Hypothalamus (tissue), 51 donors: ENCODE measurements at places on chromosomes 5 and 9.
A peak's percentile ranks its signal among the peaks of the same experiment; 100 is the strongest.

DNA sequence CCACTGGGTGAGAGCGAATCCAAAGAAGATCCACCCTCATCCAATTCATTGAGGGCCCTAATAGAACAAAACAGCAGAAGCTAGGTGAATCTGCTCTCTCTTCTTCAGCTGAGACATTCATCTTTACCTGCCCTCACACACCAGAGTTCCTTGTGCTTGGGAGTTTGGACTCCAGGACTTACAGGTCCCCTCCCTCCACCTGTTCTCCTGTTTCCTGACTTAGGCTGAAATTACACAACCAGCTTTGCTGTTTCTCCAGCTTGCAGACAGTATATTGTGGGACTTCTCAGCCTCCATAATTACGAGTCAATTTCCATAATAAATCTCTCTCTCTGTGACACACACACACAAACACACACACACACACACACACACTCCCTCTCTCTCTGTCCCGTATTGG, 19.1 kb downstream of the TMEM171 start:
- DNase-seq: no peak

DNA sequence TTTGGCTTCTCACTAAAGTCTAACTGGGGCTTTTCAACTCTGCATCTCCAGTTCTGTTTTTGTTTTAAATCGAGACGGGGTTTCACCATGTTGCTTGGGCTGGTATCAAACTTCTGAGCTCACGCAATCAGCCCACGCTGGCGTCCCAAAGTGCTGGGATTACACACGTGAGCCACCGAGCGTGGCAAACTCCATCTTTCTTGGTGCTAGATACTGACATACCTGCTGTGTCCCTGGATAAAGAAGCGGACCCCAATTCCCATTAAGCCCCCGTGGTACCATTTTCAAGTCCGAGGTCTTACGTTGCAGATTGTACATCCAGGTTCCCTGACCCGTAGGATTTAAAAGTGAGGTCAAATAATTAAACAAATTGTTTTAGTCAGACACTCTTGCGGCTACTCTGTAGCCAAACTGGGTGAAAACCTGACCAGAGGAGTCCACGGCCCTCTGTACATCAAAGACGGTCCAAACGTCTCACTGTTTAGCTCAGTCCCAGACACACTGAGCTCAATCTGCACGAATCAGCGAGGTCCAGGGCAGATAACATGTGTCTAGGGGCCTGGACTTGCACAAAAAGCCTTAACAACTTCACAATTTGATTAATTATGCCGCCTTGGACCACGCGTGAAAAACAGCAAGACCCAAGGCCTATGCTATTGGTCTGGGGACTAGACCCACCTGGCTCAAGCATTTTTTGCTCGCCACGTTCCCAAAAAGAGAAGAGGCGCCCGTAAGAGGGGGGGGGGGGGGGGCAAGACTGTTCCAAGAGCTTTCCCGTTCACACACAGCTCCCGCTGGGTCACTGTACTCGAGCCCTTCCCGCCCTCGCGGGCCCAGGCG, 727 bp upstream of the DNAJA1 start:
- DNase-seq: no peak

DNA sequence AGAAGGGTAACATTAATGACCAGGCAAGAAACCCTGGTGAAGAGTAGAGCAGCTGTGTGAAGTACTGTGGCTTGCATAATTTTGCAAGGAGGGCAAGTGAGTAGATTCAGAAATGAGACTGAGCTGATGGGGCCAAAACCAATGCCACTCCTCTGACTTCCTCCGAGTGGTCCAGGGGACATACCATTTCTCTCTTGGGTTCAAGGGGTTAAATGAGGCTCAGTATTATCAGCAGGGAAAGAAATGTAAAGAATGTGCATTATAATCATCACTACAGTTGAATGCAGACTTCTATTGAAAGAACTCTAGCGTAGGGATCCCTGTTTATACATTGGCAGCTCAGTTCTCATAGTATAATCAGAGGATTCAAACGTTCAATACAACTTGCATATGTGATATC, 9.9 kb downstream of the POLR3G start:
- no peak for DNase-seq

- DNase-seq: no peak
Observed at GRCh38 chr5:132313961-132314432, 19.8 kb downstream of the SLC22A4 start.

DNA sequence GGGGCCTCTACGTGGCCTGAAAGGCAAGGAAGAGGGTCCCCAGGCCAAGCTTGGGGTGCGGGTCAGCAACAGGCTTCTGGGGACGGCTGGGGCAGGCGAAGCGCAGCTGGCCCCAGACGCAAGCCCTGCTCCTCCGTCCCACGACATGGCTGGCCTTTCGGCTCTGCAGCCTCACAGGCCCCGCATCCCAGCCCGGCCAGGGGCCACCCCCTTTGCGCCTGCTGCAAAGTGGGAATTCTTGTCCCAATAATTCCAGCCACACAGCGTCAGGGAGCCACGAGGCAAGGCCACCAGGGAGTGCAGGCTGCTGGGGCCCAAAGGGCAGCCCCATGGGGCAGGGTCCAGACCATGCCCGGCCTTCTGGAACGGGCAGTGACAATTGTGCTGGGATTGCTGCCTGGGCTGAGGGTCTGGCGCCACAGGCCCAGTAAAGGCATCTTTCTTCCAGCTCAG, 1.1 kb upstream of the ENTPD2 start:
- DNase-seq: no peak

DNA sequence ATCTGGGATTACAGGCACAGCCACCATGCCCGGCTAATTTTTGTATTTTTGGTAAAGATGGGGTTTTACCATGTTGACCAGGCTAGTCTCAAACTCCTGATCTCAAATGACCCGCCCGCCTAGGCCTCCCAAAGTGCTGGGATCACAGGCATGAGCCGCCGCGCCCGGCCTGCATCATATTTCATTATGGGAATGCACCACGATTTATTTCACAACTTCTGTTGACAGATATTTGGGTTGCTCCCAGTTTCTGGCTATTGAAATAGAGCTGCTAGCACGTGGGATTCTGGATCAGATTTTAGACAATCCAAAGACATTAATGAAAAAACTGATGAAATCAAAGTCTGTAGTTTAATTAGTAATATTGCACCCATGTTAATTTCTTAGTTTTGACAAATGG, 48.4 kb upstream of the FUBP3 start:
- DNase-seq: no peak

- DNase-seq: no peak
Observed at GRCh38 chr5:143002459-143003327, 232.5 kb downstream of the ARHGAP26 start.

DNA sequence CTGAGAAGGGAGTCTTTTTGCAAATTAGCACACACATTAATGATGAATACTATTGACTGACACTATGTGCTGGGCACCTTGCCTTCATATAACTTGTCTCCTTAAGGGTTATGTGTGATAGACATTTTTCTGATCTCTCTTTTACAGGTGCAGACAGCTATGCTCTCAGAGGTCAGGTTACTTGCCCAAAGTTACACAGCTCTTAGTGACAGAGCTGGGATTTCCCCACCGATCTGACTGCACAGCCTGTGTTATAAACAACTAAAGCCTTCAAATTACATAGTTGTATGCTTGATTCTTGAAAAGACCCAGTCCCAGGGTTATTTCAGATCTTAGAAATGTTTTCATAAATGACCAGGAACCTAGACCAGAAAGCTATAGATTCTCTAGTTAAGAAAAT, 462.7 kb downstream of the EBF1 start:
- DNase-seq: no peak

DNA sequence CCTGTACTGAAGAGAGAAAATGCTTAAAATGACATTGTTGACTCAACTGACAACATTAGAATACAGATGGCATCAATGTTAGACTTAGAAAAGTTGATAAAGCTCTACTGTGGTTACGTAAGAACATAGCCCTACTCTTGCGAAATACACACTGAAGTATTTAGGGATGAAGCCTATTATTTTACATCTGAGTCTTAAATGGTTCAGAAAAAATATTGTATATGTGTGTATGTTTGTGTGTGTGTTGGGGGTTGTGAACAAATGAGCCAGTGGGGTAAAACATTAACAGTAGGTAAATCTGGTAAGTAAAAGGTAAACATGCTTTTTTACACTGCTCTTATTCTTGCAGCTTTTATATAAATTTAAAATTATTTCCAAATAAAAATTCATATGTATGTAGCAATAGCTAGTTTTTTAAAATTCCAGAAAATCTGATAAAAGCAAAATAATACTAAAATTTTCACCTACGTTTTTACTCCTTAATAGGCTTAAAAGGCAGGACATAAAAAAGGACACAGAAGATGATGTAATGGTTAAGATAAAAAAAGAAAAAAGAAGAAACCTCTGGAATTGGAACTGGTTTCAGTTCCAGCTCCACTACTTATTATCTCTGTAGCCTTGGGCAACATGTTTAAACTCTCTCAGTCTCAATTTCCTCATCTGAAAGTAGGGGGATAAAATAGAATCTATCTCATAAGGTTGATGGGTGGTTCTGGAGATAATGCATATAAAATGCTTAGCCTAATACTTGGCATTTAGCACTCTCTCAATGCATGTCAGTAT, 44.3 kb downstream of the GARNL3 start:
- DNase-seq: no peak

GRCh38 chr9:100626949-100627348, 49.1 kb downstream of the CAVIN4 start:
- DNase-seq: no peak

GRCh38 chr9:112754578-112754977, 4.0 kb downstream of the SNX30 start:
- no peak for DNase-seq

DNA sequence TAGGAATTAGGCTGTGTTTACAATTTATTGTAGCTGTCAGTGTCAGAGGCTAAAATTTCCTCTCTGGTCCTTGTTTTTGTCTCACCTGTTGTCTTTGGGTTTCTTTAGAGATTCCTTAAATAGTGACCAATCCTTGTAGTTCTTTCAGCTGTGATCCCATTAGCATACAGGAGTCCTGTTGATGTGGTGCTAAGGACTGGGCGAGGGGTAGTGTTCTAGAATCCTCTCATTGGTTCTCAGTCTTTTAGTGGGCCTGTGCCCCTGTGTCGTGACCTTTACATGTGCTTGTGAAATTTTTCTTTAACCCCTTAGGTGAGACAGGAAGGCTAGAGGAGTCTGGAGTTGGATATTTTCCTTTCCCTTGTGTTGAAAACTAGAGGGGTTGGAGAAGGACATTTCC, 51.2 kb downstream of the ZNF618 start:
- no peak for DNase-seq

GRCh38 chr5:42811591-42812446, at the start of gene SELENOP:
TSS of gene SELENOP (minus strand) at chr5:42811892. CDS start at chr5:42808353, 3,539 bp downstream.
- peak; percentile 4 for DNase-seq

GRCh38 chr5:53478411-53479044, 1.9 kb upstream of the FST start:
- DNase-seq: no peak

- no peak for DNase-seq
Observed at GRCh38 chr9:68664036-68664435, 41.0 kb upstream of the PIP5K1B start.

- no peak for DNase-seq
Observed at GRCh38 chr9:38066914-38067858, 1.8 kb downstream of the SHB start.

- DNase-seq: no peak
Observed at GRCh38 chr5:169307646-169308045, 6.7 kb upstream of the SLIT3 start.

GRCh38 chr5:170821257-170821800, 37.8 kb downstream of the GABRP start:
- DNase-seq: no peak

- DNase-seq: no peak
Observed at GRCh38 chr5:146646441-146646840, 130.5 kb upstream of the GPR151 start.

DNA sequence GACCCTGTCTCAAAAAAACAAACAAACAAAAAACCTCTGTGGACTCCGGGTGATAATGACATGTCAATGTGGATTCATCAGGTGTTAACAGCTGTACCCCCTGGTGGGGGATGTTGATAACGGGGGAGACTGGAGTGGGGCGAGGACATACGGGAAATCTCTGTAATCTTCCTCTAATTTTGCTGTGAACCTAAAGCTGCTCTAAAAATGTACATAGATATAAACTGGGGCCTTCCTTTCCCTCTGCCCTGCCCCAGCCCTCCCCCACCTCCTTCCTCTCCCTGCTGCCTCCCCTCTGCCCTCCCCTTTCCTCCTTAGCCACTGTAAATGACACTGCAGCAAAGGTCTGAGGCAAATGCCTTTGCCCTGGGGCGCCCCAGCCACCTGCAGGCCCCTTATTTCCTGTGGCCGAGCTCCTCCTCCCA, 1.4 kb upstream of the CEL start:
- no peak for DNase-seq

DNA sequence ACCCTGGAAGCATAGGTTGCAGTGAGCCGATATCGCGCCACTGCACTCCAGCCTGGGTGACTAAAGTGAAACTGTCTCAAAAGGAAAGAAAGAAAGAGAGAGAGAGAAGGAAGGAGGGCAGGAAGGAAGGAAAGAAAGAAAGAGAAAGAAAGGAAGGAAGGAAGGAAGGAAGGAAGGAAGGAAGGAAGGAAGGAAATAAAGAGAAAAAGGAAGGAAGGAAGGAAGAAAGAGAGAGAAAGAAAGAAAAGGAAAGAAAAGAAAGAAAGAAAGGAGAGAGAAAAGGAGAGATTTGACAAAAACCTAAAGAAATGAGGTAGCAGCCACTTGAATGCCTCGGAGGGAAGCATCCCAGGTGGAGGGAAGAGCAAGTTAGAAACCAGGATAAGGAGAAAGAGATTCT, 44.6 kb downstream of the MSX2 start:
- no peak for DNase-seq

GRCh38 chr5:107672211-107673038, 1.7 kb upstream of the EFNA5 start:
- DNase-seq: peak; percentile 74

- no peak for DNase-seq
Observed at GRCh38 chr5:115389034-115389798, 92.8 kb upstream of the CCDC112 start.

DNA sequence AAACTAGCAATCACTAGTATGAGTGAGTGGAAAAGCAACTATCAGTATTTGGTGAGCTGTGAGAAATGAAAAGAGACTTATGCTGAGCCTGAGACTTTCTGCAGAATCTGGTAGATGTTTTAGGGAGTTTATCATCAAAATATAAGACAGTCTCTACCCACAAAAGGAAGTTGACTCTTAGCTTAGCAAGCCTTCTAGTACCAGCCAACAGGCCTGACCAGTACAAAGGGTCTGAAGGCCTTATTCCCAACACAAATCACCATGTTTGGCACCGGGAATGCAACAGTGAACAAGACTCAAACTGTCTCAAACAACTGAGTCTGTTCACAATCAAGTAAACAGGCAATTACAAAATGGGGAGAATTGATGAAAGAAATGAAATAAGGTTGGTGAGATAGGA, 244.4 kb downstream of the CWC27 start:
- no peak for DNase-seq

- no peak for DNase-seq
Observed at GRCh38 chr9:27549196-27549755, 19.7 kb upstream of the MOB3B start.

DNA sequence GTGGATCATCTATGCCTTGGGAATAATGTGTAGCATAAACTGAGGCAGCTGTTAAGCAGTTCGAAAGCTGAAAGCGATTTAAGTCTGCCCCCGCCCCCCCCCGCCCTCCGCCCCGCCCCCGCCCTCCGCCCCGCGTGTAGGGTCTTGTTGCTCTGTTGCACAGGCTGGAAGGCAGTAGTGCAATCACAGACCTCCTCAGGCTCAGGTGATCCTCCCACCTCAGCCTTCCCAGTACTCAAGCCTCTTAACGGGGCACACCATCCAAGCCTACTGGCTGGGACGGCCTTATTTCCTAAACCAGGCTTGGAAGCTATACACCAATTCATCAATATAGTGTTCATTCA, 945 bp downstream of the ANKDD1B start:
- DNase-seq: no peak

GRCh38 chr5:82982846-82983245, 94.3 kb downstream of the TMEM167A start:
- DNase-seq: no peak

- DNase-seq: no peak
Observed at GRCh38 chr5:39176759-39177630, 42.4 kb downstream of the FYB1 start.
